ENCODE measurements at places on chromosomes 2 and 18.

- DNase-seq: no peak
Measured at GRCh38 chr2:17878281-17879136, at the start of gene KCNS3. KCNS3 (plus strand) TSS chr2:17878667; CDS start chr2:17931009, 52,342 bp downstream.

- no peak for DNase-seq
Measured at GRCh38 chr2:171957061-171957460, 34.8 kb downstream of the HAT1 start.

GRCh38 chr2:100929147-100929546, 72.9 kb upstream of the RPL31 start:
- no peak for DNase-seq

- no peak for DNase-seq
Measured at GRCh38 chr2:177322801-177323261, 58.3 kb upstream of the NFE2L2 start.

GRCh38 chr2:167052825-167053224, 164.5 kb downstream of the XIRP2 start:
- no peak for DNase-seq

- DNase-seq: no peak
Measured at GRCh38 chr2:101842471-101842870, 145.0 kb downstream of the MAP4K4 start.

- no peak for DNase-seq
Measured at GRCh38 chr2:46568212-46569009, 89.0 kb downstream of the TMEM247 start.

GRCh38 chr2:155830817-155831579, 501.5 kb downstream of the NR4A2 start:
- DNase-seq: no peak

DNA sequence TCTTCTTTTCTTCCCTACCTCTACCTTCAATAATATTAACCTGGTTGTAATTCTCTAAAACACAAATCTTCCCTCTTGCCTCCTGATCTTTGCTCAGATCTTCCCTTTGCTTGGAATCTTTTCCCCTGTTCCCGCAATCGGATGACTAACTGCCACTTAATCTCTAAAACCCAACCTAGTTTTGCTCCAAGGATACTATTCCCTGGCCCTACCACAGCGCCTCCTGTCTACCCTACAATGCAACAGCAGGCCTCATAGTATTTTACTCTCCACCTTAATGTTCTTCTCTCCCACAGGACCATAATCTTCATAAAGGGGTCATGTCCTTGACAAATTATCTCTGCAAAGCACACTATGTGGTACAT, 246.8 kb upstream of the TNP1 start:
- no peak for DNase-seq

- DNase-seq: no peak
Measured at GRCh38 chr2:190841707-190842505, 38.7 kb upstream of the GLS start.

- DNase-seq: no peak
Measured at GRCh38 chr2:107712857-107713256, 113.8 kb upstream of the RGPD4 start.

- DNase-seq: no peak
Measured at GRCh38 chr18:45657357-45658335, 42.4 kb downstream of the SLC14A2 start.

DNA sequence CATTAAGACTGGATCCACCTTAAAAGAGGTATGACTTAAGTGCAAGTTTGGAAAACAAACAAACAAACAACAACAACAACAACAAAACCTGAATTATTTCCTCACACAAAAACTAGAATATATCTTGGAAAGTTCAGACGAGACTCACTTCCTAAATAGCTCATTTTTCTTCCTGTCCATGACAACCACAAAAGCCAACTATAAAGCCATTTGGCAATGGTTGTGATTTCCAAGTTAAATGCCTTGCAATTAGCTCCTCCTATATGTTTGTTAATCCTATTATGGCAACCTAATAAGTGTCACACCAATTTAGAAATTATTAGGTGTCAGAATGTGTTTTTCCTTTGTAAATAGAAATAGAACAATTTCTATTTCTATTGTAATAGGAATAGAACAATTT, 91.6 kb upstream of the ARL5A start:
- no peak for DNase-seq

DNA sequence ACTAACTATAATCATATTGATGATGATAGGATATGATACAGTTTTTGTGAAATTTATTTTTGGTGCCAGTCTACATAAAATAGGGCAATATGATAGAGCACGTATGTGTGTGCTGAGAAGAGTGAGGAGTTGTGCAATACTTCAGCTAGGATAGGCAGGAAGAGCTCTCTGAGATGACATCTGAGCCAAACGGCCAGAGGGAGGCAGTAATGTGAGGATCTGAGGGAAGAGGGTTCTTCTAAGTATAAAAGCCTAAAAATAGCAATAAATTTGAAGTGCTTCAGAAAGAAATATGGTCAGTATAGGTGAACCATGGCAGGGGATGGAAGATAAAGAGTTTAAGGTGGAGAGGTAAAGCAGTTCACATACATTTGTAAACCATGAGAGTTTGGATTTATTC, 102.5 kb downstream of the OLA1 start:
- no peak for DNase-seq

GRCh38 chr2:169853041-169853668, 25.9 kb downstream of the UBR3 start:
- no peak for DNase-seq
